Activated B cell treated with CpG ODN at 0.5 μM for 24 hours (primary cell): ENCODE measurements at places on chromosomes 1 and 21.

GRCh38 chr1:67771749-67772148, 61.5 kb downstream of the GNG12 start:
- DNase-seq: no peak

- DNase-seq: no peak
These were observed 25.7 kb downstream of the TTC3 start for GRCh38 chr21:37098751-37099150.

- DNase-seq: no peak
These were observed 95.6 kb upstream of the TSPAN2 start for GRCh38 chr1:115184951-115185331.

DNA sequence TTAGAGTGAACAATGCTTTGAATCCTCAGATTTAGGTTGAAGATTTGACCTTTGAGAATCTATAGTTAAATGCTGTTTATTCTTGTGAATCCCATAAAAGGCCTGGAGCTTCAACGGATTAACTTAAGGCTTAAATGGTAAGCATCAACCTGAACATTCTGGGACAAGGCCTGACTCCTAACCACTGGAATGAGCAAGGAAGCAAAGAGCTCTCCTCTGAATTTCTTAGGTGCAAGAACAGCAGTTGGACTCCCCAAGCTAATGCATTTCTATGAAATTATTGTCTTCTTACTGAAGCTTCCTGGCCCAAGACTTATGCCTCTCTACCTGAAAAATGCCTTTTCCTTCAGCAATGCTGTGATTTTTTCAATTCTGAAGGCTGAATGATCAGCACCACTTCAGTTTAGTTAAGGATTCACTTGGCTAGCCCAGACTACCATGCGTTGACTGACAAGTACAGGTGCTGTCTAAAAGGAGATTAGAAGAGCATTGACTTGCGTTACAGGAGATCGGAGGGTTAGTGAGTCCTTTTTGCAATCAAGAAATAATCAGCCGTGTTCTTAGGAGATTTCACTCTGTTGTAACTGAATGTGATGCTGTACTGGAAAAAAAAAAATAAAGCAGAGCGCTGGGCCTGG, 178.5 kb downstream of the ZC3H11B start:
- DNase-seq: no peak

- no peak for DNase-seq
These were observed 172.5 kb upstream of the EDN2 start for GRCh38 chr1:41656825-41657500.

DNA sequence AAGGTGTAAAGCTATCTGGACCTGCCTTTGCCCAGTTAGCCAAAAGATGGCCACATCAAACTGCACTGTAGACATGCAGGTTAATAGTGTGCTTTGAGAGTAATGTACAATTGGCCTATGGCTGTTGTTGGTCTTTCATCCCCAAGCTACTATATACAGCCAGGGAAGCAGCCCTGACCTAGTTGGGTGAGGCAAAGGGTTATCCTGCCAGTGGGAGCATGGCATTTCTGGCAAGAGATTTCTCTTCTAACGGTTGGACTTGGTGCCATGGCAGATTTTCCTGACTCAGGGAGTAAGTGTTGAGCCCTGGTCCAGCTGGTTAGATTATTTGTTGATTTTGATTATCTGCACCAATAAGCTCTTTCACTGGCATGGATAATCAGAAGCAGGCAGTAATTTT, 119.8 kb downstream of the SDCCAG8 start:
- DNase-seq: no peak

DNA sequence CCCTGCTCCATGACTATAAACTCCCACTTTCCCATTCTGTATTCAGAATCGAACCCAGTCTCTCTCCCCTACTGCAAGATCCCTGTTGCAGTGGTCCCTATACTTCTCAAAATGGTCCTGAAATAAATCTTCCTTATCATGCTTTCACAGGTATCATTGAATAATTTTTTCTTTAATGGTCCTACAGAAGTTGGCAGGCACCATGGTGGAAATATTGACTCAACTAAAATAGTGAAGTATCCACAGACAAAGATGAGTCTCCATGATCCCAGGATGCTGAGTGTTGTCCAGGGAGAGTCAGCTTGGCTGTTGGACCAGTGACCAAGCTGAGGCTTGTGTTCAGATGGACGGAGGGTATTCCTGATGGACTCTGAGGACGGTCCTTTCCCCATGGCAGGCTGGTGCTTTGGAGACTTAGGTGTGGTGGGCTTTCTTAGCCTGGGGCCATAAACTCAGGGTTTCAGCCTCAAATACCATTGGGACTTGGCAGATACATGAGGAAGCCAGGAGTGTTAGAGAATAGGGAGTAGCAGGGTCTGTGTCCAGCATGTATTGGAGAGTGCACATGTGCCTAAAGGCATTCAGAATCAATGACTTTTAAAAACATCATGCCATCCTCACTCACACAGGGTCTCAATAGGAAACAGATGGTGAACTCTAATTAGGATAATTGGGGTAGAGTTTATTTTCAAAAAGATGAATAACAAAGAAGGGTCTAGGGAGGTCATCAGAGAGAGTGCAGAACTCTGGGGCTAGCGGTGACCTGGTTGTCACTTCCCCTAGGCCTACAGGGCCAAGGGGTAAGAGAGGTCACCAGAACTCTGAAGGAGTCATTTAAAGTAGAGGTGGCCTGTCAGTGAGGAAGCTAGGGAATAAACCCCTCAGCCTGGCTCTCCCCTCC, 19.8 kb downstream of the TINAGL1 start:
- no peak for DNase-seq

DNA sequence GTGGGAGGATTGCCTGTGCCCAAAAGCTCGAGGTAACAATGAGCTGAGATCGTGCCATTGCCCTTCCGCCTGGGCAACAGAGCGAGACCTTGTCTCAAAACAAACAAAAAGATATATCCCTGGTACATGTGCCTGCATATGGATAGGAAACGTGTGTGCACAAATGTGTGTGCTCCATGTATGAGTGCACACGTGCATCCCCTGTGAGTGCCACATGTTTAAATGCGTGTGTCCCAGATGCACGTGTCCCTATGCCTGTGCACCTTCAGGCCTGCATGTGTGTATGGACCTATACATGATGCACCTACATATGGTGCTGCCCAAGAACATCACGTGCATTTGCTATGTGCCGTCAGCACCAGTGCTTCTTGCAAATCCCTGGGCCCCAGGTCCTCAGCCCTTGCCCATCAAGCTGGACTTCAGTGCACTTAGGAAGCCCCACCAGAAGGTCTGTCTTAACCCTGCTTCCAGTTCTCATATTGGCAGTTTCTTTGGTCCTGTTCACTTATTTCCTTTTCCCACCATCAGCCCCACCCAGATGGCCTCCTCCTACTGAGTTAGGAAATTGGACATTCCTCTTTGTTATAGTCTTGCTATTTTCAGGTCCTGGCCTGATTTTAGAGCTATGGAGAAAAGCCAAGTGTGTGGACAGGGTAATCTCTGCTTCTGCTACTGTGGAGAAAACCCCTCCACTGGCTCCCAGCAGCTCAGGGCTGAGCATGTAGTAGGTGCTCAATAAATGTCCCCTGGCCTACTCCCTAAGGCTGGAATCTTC, 15.4 kb downstream of the TIE1 start:
- no peak for DNase-seq

GRCh38 chr1:41167667-41168066, 74.4 kb downstream of the SCMH1 start:
- no peak for DNase-seq

DNA sequence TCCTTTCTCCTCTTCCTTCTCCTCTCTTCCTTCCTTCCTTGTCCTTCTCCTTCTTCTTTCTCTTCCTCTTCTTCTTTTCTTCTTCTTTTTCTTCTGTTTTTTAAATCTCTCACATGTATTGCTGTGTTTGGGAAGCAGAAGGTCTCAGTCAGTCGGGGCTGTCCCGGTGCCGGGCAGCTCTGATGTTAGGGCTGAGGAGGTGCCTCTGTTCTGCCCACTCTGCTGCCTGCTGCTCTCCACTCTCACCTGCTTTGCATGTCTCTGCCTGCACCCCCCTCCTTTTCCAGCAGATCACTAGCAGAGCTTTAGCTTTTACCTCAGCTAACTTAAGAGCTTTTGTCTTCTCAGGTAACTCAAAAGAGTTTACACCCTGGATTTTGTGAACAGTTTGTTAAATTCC, 276.6 kb downstream of the CHRM3 start:
- DNase-seq: no peak

DNA sequence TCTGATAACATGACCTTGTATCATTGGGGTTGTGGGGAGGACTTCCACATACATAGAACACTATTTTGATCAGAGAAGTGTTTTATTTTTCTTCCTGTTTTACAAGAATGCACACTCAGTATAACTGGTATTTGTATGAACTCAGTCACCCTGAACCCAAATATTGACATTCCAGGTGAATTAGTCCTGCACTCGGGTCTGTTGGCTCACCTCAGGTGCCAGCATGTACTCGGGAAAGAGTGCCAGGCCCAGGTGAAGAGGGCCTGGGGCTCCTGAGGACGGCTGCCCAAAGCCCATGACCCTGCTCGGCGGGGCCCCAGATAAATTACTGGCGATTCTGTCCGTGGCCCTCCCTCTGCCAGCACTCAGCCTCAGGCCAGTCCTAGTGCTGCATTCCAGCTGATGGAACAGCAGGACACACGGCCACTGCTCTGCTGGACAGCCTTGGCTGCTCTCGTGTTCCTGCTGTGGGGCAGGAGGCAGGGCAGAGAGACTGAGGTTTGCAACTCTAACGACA, 75.4 kb upstream of the TMPRSS2 start:
- DNase-seq: no peak

DNA sequence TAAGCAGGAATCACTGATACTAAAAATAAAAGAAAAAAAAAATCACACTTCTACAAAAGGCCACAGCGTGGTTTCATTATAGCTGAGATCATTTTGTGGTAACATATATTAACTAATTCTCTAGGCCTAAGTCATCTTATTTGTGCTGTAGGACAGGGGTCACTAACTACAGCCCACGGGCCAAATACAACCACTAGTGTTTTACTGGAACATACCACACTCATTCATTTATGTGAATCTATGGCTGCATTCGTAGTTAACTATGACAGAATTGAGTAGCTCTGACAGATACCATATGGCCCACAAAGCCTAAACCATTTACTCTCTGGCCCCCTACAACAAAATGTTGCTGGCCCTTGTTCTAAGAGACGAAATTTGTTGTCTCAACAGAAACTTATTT, 224.4 kb downstream of the VAV3 start:
- DNase-seq: no peak

DNA sequence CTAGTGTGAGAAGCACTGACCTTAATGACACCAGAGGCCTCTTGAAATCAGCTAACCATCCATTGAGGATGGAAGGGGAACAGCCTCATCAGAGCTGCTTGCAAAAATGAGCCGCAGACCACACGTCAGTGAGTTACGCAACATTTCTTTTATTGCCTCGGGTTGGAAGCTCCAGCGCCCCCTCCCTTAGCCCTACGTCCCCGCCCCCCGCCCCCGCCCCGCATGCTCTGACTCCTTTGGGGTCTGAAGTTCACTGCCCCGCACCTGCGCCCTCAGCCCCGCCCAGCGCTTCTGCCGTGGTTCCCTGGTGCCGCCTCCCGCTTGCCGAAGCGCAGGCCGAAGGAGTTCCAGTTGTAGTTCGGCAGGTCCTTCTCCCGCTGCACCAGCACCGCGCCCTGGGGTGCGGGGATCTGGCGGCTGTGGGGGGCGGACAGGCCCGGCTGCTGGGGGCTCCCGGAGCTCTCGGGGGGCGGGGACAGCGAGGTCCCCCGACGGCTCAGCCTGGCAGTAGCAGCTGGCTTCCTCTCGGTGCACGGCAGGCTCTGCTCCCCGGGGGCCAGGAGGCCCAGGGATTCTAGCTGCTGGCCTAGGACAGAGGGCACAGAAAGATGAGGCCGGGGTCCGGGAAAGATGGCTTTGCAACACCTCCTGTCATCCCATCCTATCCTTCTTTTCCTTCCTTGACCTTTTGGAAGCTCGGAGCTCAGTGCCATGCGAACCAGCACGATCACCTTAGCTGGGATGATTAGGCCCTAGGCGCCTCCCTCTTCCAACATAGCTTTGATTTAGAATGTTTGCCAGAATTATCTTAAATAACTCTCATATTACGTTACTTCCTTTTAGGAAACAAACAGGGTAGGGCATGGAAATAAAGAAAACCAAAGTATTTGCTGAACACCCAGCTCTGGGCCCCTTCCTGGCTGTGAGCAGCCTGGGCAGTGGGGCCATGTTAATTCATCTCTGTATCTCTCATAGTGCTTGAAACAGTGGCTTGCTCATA, 5.8 kb downstream of the KISS1 start:
- no peak for DNase-seq

DNA sequence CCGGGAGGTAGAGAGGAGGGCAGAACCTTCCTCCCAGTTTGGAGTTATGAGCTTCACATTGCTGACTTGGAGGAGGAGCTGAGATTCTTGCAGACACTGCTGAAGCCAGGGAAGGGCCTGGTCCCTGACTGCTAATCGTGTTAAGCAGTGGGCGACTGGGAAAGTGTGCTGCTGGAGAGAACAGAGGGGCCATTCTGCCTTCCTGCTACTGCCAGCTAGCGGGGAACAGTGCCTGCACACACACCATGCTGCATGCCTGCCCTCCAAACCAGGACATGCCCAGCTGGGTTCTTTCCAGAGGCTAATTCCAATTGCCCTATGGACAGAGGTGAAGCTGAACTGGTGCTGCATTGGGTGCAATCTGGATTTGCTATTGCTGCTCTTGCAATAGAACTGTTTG, 281.4 kb downstream of the AJAP1 start:
- no peak for DNase-seq

DNA sequence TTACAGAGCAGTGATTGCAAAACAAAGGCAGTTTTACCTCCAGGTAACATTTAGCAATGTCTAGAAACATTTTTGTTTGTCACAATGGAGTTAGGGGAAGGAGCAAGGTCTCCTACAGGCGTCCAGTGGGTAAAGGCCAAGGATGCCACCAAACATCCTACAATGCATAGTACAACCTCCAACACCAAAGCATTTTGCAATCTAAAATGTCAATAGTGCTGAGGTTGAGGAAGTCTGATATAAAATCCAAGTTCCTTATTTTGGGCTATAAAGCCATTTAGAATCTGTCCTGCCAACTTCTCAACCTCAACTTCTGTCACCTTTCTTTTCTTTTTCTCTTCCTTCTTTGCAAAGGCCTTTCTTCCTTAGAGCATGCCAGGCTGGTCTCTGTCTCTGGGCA, 111.2 kb downstream of the FASLG start:
- DNase-seq: no peak

DNA sequence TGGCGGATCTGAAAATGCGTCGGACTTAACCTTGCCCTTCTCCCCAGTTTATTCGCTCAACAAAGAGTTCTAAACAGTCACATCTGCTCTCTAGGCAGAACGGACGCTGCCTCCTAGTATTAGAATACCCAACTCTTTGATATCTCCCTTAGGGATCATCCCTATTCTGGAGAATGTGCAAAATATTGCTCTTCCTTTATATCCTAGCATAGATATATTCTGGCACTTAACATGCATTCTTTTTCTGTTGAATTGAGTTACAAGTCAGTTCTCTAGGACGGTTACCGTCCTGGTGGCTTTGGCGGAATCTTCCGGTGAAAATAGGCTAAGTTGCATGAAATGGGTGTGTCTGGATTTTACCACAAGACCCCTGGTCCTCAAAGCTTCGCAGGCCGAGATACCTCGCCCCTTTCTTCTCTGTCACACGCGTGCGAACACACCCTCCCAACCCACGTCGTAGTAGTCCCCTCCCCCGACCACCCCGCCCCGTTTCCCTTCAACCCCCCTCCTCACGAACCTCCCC, 501 bp upstream of the DNAJC6 start:
- DNase-seq: no peak

GRCh38 chr1:37932759-37933158, 14.1 kb downstream of the INPP5B start:
- DNase-seq: no peak

- DNase-seq: no peak
These were observed 21.5 kb downstream of the PDPN start for GRCh38 chr1:13605159-13605558.
